ENCODE measurements at places on chromosomes 6 and 20.
A peak's percentile ranks its signal among the peaks of the same experiment; 100 is the strongest.

DNA sequence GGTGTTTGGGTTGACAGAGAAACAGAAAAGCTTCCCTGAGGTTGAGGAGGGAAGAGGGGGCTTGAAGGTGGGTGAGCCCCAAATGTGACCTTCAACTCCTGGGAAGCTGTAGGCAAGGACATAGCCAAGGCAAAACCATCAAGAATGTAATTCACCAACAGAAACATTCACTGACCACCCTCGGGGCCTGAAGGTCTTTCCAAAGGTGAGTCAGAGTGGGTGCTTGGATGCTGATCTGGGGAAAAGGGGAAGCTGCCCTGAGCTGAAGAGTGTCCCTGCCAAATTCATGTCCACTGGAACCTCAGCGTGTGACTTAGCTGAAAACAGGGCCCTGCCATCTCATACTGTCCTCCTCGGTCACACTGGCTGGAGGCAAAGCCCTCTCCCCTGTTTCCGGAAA, 234.2 kb upstream of the SULF2 start:
- DNase-seq: no peak

GRCh38 chr6:141290941-141291721, 841.6 kb upstream of the GJE1 start:
- DNase-seq: no peak

DNA sequence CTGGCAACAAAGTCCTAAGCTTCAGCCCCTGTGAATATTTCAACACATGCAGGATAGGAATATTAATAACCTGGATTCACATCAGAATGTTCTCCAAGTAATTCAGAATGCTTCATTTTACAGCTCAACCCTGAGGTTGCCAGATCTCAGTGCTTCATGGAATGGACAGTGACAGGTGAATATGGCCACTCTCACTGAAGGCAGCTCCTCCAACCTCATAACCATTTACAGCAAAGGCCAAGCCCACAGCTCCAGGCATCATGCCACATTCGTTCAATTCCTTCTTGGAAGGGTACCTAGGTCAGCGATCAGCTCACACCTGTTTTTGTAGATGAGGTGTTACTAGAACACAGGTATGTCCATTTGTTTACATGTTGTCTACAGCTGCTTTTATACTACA, 17.1 kb downstream of the CLIC5 start:
- no peak for DNase-seq

DNA sequence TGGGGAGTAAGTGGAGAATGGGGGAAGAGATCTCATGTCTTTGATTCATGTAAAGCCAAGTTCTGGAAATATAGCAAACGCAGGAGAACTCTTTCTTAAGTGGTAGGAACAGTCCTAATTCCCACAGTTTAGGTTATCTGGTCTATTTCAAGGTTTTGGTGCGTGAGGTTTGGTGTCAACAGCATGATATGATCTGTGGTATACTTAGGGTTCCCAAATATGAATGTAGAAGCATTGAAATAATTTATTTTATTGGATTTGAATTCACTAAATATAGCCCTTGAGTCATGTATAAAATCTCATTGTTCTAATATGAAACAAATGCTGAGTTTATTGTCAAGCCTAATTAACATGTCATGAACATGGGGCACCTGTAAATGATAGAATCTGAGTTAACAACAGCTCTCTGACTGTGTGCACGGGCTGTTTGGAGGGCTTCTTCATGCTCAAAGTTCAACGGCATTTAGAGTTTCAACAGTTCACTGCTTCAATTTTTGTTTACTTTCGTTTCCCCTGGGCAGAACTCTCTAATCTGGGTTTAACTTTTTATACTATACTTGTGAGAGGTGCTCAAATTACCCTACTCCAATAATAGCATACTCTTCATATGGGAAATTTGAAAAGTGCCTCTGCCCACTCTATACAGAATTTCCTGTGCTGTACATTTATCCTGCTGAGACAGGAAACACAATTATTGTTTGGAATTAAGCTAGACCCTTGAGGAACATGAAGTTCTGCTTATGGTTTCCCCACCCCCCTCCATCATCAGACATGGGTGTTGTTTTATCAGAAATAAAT, 236.3 kb upstream of the ZNF217 start:
- peak; percentile 42 for DNase-seq

Measured in AG08395 (cell line).